Hepatocyte (in vitro differentiated cells): ENCODE measurements at places on chromosomes 1 and 21. TPM values are rescaled to one million over a fixed set of nuclear protein-coding genes. Genes with fewer than 3 reads are reported as not detected.

The TACSTD2 gene
- 6.7 and 8.0 TPM in 2 replicates for total RNA-seq

The OR2T29 gene
- total RNA-seq: not detected in 2 replicates

The COPA gene
- 149 and 151 TPM in 2 replicates for total RNA-seq

The HSPG2 gene
- 38.3 and 72.4 TPM in 2 replicates for total RNA-seq

The FYB2 gene
- total RNA-seq: 15.3 and 15.5 TPM in 2 replicates

The TEDDM1 gene
- not detected in 2 replicates for total RNA-seq

The NR5A2 gene
- total RNA-seq: 49.6 and 55.5 TPM in 2 replicates

GRCh38 chr21:34590520-34590919 lies 24.4 kb downstream of the RCAN1 start:
- no peak for DNase-seq

DNA sequence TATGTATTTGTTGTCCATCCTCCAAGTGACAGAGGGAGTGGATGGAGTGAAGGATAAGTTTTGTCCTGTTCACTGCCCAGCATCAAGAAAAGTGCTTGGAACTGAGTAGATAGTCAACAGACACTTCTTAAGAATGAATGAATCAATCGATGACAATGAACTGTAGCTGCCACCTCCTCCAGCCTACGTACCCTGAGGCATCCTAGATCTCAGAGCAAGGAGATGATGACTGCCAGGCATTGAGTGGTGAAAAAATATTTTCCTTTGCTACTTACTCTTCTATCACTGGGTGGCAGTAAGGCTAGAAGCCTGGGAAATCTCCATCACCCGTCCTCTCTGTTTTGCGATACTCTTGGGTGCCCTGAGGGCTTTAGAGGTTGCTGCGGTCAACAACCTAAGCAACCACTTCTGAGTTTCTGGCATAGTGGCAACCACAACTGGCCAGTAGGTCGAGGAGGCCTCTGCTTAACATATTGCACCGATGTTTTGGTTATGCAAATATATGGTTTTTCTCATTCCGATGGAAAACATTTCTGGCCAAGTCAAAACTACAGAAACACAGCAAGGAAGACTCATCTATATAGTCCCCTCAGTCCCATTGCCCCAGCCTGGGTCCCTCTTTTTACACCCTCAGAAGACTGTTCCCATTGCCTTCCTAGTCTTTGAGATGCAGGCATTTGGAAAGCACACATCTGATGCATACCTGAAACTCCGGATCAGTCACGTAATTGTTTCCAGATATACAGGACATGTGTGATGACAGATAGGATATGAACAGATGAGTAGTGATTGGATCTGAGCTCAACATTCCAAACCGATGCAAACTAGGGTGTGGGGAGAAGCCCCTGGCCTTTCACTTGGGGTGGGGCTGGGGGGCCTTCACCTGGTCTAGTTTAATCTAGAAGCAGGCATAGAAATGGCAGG lies 136.8 kb downstream of the RUNX1 start:
- DNase-seq: no peak

- DNase-seq: peak; percentile 84
Measured at GRCh38 chr1:203291201-203292096, 13.9 kb upstream of the BTG2 start.

GRCh38 chr1:11654137-11654938 lies at the start of the genes FBXO2 and FBXO44:
Gene FBXO2, minus strand, starts transcription at chr1:11654429. Its CDS starts 89 bp downstream, at chr1:11654340.
Gene FBXO44, plus strand, starts transcription at chr1:11654877. Its CDS starts 959 bp downstream, at chr1:11655836.
- DNase-seq: peak; percentile 86

DNA sequence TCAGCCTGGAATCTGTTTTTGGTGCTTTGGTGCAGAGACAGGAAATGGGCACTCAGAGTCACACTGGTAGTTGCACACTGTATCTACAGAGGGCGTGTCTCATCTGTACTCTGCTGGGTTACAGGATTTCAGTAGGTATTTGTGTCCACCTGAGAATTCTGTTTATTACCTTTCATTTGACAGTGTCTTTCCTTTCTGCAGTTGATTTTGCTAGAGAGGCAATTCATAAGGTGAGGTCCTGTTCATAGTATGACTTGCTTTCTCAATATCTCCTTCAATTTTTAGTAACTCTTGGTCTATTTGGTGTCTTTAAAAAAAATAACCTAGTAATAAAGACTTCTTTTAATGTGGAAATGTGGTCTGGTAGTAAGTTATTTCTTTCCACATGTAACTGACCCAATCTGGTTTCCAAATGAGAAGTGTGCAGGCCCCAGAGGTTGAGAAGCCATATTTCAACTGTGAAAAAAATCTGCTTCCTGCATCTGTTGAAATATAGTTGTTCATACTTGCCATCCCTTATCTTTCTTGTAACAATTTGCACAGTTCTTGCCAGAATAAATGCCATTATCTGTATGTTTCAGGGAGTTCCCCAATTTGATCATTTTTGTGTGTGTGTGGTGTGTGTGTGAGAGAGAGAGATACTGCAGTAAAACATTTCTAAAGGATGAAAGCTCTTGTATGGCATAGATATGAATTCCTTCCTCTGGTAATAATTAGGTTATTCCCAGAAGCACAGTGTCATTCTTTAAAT lies 78.4 kb upstream of the DNAJC6 start:
- DNase-seq: no peak

DNA sequence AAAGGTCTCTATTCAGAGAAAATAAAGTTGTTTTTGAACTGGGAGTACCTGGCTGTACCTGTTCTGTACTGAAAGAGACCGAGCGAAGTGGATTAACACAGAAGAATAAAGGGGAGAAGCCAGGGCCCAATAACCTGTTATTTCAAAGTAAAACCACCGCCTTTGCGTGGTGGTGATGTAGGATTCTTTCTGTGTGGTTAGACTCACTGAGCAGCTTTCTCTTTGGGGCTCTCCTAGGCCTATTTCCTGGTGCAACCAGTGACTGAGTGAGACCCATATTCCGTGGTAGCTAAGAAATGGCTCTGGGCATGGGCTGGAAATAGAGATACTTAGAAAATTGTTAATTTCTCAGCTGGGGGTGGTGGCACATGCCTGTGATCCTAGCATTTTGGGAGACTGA lies 99.9 kb downstream of the XCL2 start:
- no peak for DNase-seq

- peak; percentile 37 for DNase-seq
Measured at GRCh38 chr1:162070094-162070748, 730 bp downstream of the NOS1AP start.

- no peak for DNase-seq
Measured at GRCh38 chr1:18468570-18468969, 12.2 kb upstream of the KLHDC7A start.

- DNase-seq: no peak
Measured at GRCh38 chr1:200525090-200525987, 95.2 kb downstream of the KIF14 start.

- DNase-seq: peak; percentile 95
Measured at GRCh38 chr1:63773815-63774616, at the start of gene ROR1. Gene ROR1, plus strand, starts transcription at chr1:63774017.

DNA sequence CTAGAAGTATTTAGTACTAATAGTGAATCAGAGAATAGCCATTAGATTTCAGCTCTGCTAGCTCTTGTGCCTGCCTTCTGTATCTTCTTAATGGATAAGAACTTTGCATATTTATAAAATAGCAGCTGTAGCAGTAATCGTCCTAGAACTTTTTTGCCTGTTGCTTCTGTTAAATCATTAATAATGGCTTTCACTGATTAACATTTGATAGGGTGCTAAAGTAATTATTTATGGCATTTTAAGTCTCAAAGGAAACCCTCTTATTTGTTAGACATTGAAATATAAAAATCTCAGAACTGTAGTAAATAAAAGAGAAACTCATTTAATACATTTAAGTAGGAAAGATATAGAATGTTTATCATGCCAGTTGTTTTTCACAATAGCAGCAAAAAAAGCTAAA lies 27.0 kb downstream of the SPEN start:
- no peak for DNase-seq

GRCh38 chr1:203609979-203610493 lies 16.6 kb upstream of the ATP2B4 start:
- no peak for DNase-seq

DNA sequence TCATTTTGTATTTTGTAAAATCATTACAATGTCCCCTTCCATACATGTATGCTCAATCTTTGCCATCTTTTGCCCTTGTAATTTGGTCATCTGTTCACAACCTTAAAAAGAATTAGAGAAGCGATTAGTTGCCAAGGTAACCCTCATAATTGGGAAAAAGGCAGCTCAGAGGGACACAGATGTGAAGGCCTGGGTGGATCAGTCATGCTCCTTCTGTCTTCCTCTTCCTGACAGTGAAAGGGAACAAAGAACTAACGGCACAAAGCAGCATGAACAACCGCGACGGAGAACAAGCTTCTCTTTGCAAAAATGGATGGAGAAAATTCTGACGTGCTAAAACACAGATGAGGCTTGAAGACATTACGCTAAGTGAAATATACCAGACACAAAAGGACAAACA lies 78.7 kb upstream of the COG2 start:
- DNase-seq: no peak

DNA sequence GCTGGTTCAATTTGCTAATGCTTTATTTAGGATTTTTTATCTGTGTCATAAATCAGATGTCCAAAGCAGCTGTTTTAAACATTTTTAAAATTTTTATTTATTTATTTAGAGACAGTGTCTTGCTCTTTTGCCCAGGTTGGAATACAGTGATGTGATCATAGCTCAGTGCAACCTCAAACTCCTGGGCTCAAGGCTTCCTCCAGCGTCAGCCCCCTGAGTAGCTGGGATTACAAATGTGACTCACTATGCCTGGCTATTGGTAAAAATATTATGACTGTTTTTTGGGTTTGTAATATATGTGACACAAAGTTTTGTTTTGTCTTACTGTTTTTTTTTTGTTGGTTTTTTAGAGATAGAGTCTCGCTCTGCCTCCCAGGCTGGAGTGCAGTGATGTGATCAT lies 11.8 kb downstream of the ZBED6 start:
- peak; percentile 15 for DNase-seq

GRCh38 chr1:206782448-206782847 lies 10.2 kb upstream of the IL10 start:
- no peak for DNase-seq

- DNase-seq: no peak
Measured at GRCh38 chr1:160226623-160227022, 21.4 kb downstream of the PEA15 start.

DNA sequence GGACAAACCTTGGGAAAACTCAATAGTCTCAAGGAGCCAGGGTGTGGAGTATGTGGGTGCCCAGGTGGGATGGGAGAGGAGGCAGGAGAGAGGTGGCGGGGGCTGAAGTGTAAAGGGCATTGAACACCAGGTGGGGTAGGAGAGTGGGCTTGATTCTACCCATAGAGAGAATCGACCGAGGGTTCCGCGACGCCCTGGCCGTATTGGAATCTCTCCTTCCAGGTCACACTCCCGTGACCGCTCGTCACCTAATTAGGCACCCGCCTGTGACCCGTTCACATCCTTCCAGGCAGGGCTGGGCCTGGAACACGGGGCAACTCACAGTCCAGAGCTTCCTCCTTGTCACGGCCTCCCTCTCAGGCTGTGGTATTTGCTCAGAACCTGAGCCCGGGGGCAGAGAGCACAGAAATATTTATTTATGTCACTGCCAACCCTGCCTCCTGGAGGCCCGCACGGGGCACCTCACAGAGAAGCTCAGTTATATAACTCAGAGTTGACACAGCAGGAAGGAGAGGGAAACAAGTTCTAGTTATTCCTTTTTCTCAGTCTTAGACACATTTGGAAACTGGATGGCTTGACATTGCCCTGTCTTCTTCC lies 12.0 kb downstream of the NCMAP start:
- DNase-seq: peak; percentile 88

DNA sequence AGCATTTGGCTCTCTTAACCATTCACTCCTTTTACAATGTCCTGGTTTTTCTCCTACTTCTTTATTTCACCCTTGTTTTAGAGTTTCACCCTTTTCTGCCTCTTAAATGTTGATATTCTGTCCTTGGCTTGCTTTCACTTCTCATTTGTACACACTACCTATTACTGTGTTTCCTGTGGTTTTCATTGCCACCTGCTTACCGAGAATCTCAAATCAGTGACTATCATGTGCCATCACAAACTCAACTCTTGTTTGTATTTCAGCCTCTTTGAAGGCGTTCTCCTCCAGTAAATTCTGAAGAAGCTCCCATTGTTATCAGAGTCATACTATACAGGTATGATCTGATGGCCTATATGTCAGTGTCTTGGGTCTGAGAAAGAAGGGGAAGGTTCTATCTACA lies 65.7 kb downstream of the NPHS2 start:
- no peak for DNase-seq

- no peak for DNase-seq
Measured at GRCh38 chr21:36047139-36047538, 13.2 kb downstream of the SETD4 start.

- DNase-seq: peak; percentile 81
Measured at GRCh38 chr1:35807614-35808449, at the start of gene AGO4. Gene AGO4, plus strand, starts transcription at chr1:35808016. Its CDS starts 401 bp downstream, at chr1:35808417.

DNA sequence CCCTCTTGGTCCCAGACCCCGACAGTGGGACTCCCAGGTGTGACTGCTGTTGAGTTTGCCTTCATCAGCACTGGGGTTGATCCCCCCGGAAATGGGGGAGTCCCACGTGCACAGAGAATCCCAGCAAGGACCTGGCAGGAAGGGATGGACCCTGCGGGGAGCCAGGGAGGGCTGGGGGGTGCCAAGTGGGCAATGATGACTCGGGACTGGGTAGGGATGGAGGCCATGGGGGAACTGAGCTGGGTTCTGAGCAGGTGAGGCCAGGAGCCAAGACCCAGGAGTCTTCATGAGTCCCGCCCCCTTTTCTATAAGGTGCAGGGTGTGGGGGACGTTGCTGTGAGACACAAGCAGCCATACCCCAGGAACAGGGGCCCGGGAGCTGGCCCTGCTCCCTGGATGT lies 103.8 kb downstream of the CRYAA start:
- no peak for DNase-seq

DNA sequence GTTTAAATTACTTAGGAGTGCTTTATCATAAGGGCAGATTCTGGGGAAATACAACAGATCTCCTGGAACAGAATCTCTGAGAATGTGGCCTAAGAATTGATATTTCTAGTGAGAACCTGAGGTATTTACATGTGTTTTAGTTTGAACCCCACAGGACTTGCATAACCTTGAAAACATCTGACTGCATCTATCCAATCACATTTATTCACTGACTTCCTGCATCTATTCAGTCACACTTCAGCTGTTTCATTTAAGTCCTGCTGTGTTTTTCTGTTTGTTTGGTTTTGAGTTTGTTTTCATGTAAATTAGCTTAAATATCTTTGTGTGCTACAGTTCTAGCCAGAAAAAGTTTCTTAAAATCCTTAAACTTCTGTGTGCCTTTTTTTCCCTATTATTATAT lies 1260.7 kb downstream of the PLA2G4A start:
- DNase-seq: no peak

DNA sequence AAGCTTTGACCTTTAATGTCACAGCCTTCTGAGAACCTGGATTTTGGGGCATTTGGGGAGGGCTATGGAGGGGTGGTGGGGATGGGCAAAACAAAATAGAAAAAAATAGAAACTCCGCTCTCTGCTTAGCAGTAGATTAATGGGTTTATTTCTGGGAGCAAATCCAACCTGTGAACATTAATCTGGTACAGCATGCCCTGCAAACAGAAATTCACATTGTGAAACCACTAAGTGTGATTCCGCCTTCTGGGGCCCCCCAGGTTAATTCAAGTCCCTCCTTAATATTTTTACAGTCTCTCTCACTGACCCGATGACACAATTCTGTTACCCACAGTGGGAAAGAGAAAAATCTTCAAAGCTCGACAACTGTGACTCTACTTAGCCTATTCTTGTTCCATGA lies 76.4 kb downstream of the TIAM1 start:
- no peak for DNase-seq
